Activated CD8-positive, alpha-beta memory T cell treated with anti-CD3 and anti-CD28 coated beads for 1 hour (primary cell): ENCODE measurements at places on chromosomes 4 and X.

DNA sequence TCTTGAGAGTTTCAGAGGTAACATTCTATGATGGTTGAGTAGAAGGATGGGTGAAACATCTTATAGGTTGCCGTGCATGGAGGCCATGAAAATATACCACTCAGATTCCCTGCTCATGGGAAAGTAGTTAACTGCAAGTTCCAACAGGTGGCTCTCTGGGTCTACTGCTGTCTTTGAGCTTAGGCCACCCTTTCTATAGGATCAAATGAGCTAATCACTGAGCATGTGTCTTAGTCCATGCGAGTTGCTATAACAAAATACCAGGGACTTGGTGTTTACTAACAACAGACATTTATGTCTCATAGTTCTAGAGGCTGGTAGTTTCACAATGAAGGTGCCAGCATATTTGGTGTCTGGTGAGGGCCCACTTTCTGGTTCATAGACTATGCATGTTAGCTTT lies 144.8 kb upstream of the UNC5C start:
- DNase-seq, result no peak

DNA sequence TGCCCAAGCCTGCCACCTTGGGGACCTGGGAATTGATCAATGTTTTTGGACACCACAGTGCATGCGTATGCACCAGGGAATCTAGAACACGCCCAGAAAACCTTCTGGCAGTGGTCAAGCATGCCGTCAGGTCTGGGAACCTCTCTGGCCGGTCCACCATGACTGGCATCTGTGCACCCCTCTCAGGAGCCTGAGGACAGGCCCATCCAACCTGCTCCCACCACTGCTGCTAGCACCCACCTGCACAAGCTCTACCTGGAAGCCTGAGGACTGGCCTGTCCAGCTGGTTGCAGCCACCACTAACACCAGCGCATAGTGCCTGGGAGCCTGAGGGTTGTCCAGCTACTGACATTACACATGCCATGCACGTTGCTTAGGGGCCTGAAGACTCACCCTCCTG lies 162.1 kb upstream of the GALNTL6 start:
- no peak for DNase-seq

DNA sequence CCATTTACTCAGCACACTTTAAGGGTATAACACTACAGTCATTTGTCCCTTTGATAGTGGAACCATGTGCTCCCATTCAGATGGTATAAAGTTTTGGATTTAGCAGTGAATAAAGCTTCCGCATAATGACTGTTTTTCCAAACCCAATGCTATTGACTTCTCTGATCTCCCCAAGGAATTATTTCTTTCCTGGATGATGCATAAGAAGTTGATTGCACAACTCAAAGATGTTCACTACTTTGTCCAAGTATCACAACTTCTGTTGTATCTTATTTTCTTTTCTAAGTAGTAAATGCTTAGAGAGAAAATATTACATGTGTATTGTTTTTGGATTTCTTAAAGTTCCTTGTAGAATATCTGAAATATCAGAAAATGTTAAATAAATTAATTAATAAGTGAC lies 300.2 kb downstream of the GPM6A start:
- DNase-seq, result no peak

- no peak for DNase-seq
Observed at GRCh38 chrX:140507223-140507981, 2.5 kb upstream of the SOX3 start.

GRCh38 chr4:122663814-122664610 lies 43.1 kb upstream of the IL21 start:
- no peak for DNase-seq

DNA sequence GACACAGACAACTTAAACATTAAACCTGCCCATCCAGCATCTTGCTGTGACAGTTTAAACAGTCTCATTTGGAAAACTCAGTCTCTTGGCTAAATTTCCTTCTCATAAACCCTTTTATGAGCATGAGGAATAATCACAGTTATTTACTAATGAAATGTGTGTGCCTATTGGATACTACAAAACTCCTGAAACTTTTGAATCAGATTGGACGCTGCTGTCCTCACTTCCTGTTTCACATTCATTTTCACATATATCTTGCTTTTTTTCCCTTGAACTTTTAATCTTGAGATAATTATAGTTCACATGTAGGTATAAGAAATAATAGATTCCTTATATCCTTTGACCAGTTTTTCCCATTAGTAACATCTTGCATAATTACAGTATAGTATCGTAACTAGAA lies 111.7 kb downstream of the CDKL5 start:
- no peak for DNase-seq

DNA sequence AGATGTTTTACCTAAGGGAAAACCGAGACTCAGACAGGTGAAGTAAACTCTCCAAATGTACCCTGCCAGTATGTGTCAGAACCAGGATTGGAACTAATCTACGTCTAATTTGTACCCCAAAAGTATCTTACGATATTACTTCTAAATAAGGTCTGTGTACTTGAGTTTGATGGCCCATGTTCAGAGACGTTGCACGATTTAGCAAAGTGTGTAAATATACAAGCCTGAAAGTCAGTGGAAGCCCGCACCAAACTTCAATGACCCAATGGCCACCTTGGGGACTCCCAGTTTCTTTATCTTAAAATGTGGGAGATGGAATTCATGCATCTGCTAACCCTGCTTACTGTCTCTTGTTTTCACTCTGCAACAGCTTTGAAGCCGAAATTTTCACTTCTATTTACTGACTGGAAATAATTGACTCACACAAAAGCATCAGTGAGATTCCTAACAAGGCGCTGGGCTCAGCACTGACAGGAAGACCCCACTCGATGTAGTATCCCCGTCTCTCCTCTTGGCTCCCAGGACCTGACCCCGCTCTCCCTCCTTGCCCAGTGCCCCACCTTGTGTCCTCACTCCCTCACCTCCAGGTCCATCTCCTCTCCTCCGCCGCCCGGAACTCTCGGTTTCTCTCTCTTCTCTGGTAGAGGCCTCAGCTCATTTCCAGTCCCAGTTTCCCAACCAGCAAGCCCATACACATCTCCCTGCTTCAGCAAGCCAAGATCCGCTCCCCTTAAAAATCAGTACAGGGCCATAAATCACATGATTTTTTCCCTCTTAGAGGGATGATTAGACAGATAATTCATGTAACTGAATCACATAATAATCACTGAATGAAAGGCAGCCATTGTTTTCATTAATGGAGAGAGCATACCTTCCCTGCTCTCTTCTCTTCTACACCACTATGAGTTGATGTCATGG lies 42.8 kb downstream of the ENPP6 start:
- DNase-seq, result no peak

DNA sequence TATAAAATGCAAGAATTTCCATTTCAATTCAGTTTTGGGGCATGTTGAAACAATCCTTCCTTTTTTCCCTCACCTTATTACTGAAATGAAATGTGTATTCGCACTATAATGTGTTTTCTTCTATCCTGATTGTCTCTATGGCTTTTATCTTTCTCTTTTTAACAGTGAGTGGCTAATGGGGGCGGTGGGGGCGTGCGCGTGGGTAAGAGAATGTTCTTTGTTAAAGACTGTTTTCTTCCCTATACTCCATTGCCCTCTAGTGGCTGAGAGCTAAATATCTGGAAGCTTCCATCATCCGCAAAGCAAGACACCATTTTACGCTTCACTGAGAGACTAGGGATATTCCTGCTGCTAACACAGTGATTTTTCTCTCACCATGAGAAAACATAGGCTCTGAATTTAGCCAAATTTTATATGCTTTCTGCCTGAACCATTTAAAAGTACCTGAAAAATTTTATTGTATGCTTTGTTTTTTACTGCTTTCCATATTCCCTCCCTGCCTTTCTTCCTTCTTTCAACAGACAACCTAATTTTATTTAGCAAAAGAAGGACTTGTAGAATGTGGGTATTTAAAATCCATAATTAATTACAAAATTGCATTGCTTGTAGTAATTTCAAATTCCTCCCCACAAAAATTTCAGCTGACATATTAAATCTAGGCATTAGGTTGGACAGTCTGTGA lies 194.0 kb downstream of the GASK1B start:
- DNase-seq, result no peak

DNA sequence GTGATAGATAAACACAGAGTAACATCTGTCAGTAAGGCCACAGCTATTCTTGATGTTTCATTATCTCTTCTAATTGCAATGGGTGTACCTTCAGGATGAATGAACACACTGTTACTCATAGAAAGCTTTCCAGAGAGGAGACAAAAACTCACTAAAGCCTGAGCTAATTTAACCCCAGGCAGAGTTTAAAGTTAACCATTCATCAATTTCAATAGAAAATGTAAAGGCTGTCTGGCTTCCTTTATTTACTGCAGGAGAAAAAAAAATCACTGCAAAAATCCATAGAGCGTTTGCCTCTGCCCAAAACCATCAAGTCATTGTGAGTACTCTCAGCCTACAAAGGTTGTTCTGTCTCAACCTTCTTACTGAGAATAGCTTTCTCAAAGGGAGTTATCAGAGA lies 376.9 kb downstream of the PPP4R3C start:
- no peak for DNase-seq

GRCh38 chrX:127708155-127708554 lies 344.0 kb downstream of the ACTRT1 start:
- DNase-seq, result no peak

- no peak for DNase-seq
Observed at GRCh38 chrX:137426695-137427425, 139.1 kb upstream of the ZIC3 start.

GRCh38 chr4:105022811-105023667 lies 123.6 kb upstream of the TET2 start:
- no peak for DNase-seq

DNA sequence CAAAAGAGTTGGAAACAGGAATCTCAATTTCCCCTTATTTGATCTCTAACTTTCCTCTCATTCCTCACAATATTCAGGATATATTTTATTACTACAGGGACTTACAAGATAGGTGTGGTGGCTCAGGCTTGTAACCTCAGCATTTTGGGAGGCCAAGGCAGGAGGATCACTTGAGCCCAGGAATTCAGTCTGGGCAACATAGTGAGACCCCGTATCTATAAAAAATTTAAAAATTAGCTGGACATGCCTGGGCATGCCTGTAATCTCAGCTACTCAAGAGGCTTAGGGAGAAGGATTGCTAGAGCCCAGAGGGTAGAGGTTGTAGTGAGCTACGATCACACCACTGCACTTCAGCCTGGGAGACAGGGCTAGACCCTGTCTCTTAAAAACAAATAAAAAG lies 200.4 kb downstream of the CAMK2D start:
- no peak for DNase-seq

DNA sequence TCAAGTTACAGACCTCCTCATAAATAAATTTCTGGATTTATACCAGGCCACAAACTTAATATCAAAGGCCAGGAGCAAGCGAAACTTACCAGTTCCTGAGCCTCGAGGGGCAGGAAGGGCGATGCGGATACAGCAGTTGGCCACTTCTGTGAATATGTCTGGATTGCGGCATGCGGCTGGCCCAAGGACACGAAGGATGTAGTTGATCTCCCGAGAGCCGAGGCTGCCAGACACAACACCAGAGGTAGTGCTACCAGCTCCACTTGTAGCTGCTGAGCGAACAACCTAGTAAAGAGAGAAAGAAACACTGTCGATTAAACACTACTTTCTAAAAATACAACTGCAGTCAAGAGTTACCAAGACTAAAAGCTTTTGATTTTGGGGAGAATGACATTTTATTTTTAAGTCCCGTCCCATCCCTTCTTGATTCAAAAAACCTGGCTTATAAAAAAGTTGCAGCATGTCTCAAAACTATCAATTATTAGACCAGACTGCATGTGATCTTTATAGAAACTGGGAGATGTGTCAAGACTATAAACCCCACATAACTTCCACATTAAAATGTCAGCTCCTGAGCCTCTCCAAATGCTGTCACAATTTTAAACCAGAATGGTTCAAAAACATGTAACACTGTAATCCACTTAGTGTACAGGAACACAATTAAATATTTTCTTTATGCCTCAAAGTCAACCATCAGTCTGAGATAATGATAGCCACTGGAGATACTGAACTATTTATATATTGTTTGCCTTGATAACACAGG lies 105.6 kb downstream of the HUWE1 start:
- DNase-seq, result no peak

DNA sequence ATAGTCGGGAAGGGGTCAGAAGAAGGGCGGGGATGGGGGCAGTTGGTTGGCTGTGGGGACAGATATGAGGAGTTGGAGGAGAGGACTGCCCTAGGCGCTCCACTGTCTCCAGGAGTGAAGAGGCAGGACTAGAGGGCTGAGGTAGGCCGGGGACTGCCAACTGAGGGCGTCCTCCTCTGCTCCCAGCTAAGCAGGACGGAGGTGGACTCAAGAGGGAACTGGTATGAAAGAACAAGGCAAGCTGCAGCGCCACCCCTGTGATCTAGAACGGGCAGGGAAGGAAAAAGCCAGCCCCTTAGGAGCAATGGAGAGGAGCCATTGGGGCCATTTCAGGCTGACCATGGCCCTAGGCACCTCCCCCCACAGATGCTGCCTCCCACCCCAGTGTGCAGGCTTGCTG lies 14.0 kb downstream of the BEND2 start:
- DNase-seq, result no peak

DNA sequence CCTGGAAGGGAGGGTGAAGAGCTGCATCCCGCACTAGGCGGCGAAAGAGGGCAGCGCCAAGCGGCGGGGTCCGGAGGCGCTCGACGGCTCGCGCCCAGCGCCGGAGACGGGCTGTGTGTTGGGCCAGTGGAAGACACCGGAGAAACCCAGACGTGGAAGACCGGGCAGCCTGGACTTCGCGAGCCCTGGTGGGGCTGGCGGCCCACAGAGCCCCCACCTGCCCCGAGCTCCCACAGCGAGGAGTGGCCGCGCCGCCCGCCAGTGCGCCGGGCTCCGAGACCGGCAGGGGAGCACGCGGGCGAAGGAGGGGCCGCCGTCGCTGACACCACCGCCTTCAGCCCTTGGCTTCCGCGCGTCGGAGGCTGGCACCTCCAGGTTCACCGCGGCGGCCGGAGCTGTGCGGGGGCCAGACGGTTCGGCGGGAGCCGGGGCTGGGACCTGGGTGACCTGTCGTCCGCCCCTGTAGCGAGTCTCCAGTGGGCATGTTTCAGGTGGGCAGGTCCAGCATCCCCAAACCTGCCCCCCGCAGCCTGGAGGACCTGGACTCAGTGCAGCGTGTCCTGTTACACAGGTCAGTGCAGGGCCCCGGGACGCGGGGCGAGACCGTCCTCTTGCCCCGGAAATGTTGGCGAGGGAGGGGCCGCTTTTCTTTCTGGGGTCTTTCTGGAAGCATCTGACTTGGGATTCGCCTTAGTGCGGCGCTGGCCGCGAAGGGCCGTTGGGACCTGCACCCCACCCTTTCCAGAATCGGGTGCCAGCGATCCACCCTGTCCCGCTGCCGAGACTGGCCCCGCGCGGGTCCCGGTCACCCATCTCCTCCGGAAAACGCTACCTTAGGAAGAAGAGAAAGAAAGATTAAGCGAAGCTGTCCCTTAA lies 9.6 kb upstream of the INTU start:
- DNase-seq, result no peak

GRCh38 chrX:119512146-119512800 lies 44.0 kb downstream of the SLC25A5 start:
- DNase-seq, result no peak

DNA sequence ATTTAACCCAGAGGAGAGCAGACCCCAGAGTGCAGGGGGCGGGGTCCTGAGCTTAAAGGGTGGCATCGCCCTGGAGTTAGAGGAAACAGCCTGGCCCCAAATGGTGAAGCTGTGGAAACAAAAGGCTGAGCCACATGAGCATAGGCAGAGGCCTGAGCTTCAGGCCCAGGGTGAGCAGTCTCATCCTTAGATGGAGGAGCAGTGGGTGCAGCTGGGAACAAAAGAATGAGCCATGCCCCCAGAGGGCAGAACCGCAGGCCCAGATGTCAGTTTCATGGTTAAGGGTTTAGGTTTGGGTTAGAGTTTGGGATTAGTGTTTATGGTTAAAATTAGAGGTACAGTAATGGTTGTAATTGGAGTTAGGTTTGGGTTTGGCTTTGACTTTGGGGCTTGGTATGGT lies 44.4 kb upstream of the IL9R start:
- DNase-seq, result no peak
